NCI-H2081 (cell line): ENCODE measurements at places on chromosomes 2 and 18.

GRCh38 chr2:100584816-100585215, 22.0 kb downstream of the PDCL3 start:
- no peak for DNase-seq

- DNase-seq, result no peak
Observed at GRCh38 chr2:59297816-59298215, 1056.7 kb upstream of the FANCL start.

DNA sequence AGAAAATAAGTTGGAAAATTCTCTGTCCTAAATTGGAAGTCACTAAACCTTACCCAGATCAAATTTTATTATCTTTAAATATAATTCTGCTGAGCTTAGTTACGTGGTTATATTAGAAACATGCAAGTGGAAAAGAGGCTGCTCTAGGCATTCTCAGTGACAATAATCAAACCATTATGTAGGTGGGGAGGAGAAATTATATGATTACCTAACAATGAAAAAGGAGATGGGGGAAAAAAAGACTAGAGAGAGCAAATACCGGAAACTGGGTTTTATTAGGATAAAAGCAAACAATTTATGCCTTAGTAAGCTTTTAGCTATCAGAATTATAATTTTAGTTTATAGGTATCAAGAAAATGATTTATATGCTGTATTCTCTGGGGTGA, 53.2 kb downstream of the PHLPP1 start:
- peak; percentile 2 for DNase-seq

DNA sequence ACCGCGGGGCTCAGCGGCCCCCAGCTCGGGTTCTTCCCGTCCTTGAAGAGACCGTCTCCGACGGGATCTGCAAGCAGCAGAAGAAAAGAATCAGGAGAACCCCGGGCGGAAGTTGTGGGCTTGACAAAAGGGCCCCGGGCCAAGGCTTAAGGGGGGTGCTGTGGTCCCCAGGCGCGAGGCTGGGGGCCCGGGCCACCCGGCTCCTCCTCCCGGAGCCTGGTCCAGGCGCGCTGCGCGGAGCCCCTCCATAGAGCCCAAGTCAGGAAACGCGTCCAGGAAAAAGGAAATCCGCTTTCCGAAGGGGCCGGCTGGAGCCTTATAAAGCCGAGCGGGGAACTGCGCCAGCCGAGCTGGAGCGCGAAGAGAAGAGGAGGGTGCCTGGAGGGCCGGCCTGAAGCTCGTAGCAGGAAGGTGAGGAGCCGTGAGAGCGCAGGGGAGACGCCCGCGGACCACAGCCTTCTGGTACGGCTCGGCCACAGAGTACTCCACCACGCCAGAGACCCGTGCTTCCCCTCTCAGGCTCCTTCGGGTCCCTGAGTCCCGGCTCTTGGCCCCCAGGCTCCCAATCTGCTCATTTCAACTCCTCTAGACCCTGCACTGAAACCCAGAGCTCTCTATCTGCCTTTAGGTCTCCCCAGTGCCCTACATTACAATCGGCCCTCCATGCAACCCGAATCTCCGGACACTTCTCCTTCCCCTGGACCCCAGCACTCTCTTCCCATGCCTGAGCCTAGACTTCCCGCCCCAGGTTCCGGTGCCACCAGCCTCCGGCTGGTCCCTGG, 554 bp downstream of the FEV start:
- no peak for DNase-seq

GRCh38 chr18:77433076-77433475, 183.4 kb downstream of the GALR1 start:
- no peak for DNase-seq

DNA sequence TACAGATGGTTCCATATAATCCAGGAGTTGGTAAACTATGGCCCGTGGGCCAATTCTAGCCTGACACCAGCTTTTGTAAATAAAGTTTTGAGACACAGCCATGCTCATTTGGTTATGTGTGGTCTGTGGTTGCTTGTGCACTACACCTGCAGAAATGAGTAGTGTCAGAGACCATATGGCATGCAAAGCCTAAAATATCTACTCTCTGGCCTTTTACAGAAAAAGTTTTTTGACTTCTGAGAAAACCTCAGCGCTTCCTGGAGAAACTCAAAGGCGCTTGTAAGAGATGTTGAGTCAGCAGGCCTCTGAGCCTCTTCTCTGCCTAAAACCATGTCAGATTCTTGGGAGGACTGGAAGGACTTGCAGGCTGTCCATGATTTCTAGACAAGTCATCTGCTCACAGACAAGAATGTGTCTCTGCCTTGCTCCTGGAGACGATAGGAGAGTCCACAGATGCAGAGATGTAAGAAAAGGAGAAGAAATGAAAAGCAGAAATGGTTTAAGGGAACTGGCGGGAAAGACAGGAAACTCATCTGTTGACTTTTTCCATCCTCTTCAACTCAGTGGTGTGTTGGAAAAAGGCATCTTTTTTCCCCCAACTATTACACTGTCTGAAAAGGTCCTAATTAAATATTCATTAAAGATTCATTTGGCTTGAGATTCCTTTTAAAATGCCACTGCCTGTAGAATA, 5.2 kb downstream of the TTC39C start:
- no peak for DNase-seq

- no peak for DNase-seq
Observed at GRCh38 chr2:230869914-230870543, 5.3 kb downstream of the ITM2C start.

DNA sequence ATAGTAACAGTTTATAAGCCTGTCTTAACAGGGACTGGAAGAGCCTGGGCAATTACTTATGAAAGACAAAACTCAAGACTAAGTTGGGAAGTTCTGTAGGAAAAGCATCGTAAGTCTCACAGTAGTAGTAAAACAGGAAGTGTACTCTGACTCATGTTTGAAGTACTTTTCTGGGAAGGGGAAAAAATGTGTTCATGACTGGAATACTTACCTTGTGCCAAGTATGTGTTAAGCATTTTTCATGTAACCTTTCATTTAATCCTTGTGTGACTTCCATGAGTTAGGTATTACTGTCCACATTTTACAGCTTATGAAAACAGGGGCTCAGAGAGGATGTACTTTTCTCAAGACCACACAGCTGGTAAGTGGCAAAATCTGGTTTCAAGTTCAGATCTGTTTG, 13.7 kb upstream of the SKOR2 start:
- DNase-seq, result no peak

GRCh38 chr18:75574187-75574586, 146.7 kb upstream of the SMIM21 start:
- DNase-seq, result no peak

GRCh38 chr18:39801848-39802247, 2153.2 kb upstream of the PIK3C3 start:
- no peak for DNase-seq

- DNase-seq, result no peak
Observed at GRCh38 chr2:48200620-48201293, 294.5 kb upstream of the FBXO11 start.

DNA sequence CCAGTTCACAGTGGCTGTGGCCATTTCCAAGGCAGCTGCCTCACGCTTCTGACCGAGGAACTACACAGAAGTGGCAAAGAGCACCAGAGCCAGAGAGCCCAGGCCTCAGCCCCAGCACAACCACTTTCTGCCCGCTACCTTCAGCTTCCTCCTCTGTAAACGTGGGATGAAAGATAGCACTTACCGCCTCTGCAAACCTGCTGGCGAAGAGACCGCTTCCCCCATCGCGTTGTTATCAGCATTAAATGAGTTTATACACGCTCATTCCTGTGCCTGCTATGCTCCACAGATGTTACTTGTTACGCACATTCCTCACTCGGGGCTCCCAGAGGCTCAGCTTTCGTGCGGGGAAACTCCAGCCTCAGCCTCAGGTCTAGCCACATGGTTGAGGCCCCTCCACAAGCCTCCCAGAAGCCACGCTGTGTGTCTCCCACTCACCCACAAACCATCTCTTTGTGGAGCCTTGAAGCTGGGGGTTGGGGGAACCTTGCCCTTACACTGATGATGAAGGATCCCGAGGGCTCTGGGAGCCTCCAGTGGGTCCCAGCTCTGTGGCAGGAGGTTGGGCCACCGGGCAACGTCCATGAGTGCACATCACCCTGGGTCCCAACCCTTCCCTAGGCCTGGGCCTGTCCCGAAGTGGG, 63.3 kb upstream of the SMAD7 start:
- DNase-seq, result no peak

- no peak for DNase-seq
Observed at GRCh38 chr2:19762142-19762541, 139.6 kb downstream of the TTC32 start.

DNA sequence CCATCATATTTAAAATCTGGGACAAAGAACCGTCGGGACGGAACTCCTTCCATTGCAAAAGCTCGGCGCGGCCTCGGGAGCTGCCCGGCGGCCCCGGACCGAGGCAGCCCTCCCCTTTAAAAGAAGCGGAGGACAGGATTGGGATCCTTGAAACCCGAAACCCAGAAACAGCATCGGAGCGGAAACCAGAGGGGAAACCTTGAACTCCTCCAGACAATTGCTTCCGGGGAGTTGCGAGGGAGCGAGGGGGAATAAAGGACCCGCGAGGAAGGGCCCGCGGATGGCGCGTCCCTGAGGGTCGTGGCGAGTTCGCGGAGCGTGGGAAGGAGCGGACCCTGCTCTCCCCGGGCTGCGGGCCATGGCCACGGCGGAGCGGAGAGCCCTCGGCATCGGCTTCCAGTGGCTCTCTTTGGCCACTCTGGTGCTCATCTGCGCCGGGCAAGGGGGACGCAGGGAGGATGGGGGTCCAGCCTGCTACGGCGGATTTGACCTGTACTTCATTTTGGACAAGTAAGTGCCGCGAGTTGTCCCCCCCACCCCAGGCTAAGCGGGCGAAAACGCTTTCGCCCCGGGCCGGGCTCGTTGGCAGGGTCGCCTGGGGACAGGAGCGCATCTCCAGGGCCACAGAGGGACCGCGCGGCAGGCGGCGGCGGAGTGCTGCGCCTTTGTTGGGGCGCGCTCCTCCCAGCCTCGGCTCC, at the start of gene ANTXR1:
Gene ANTXR1 (plus strand): TSS at position 38 of the 698 bp plus-strand sequence. CDS start 321 bp downstream, at position 359.
- DNase-seq, result peak; percentile 45

DNA sequence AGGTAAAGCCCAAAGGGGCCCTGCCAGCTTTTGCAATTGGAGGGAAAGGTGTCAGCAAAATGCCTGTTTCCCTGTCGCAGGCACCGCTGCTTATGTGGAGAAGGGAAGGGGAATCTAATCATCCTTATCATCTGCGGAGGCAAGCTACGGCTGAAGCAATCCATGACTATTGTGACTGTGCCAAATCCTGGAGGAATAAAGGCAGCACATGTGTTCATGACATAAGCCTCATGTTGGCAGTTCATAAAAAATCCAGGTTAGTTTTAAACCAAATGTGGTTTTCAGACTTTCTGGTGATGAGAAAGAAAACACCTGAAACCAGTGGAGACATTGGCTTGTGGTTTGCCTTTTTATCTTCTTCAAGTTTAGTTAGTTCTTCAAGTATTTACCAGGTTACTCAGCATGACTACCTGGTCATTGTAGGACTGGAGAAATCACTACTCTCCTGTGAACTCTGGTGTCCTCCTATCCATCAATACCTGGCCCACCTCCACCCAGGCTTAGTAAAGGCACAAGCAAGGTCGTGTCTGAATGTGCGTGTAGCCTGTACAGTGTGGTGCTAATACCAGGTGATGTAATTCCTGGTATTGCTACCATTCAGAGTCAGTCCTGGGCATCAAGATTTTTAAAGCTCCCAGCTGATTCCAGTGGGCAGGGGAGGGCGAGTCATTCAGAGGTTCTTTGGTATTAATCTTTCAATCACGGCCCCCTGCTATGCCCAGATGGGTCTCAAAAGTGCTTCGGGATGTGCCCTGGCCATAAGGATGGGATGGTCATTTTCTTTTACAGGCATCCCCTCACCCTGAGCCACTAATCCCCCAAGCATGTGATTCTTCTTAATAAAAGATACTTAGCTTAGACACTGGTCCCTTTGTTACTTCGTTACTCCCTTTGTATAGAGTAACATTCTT, 96.8 kb downstream of the TGFA start:
- no peak for DNase-seq

DNA sequence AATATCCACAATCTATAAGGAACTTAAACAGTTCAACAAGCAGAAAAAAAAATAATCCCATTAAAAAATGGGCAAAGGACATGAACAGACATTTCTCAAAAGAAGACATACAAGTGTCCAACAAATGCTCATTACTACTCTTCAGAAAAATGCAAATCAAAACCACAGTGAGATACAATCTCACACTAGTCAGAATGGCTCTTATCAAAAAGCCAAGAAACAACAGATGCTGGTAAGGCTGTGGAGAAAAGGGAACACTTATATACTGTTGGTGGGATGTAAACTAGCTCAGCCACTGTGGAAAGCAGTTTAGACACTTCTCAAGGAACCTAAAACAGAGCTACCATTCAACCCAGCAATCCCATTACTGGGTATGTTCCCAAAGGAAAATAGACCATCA, 7.2 kb upstream of the CRYGB start:
- no peak for DNase-seq

- no peak for DNase-seq
Observed at GRCh38 chr2:23695890-23696751, 230.8 kb downstream of the ATAD2B start.

DNA sequence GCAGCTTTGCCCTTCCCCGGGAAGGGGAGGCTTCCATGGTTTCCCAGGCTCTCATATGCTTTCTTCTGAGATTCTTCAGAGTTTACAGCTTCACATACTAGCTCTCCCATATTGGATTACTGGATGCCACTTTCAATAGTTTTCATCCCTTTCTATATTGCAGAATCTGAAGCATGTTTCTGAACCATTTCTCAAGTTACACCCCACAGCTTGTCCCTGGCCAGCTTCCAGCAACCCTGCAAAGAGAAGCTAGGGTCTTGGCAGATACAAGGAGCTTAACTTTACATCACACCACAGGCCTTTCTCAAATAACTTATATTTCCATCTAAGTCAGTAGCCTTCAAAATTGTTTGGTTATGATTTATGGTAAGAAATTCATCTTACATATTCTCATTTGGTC, 39.6 kb downstream of the LHCGR start:
- no peak for DNase-seq

- no peak for DNase-seq
Observed at GRCh38 chr18:22726469-22726868, 206.7 kb upstream of the RBBP8 start.

DNA sequence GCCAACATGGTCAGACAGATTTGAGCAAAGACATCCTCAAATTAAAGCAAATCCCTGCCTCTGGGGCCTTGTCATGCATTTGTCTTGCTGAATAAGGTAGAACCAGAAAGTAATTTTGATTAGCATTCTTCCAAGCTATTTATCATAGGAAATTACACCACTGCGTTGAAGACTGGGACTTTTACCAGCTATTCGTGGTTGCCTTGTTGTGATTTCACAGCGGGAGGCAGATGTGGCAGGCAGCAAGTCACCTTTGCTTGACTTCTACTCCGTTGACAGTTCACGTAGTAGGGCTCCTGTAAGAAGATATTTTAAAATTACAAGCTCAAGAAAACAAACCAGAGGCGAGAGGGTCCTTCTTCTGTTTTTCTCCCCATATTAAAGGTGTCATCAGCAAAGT, 80.6 kb downstream of the EN1 start:
- DNase-seq, result no peak

- DNase-seq, result no peak
Observed at GRCh38 chr18:25010623-25011374, 341.2 kb downstream of the ZNF521 start.

- no peak for DNase-seq
Observed at GRCh38 chr18:9707381-9708056, 582 bp upstream of the RAB31 start.
